ENCODE measurements at places on chromosomes 4 and X.

- DNase-seq, result no peak
These were observed 288.4 kb upstream of the NRK start for GRCh38 chrX:105533951-105534350.

DNA sequence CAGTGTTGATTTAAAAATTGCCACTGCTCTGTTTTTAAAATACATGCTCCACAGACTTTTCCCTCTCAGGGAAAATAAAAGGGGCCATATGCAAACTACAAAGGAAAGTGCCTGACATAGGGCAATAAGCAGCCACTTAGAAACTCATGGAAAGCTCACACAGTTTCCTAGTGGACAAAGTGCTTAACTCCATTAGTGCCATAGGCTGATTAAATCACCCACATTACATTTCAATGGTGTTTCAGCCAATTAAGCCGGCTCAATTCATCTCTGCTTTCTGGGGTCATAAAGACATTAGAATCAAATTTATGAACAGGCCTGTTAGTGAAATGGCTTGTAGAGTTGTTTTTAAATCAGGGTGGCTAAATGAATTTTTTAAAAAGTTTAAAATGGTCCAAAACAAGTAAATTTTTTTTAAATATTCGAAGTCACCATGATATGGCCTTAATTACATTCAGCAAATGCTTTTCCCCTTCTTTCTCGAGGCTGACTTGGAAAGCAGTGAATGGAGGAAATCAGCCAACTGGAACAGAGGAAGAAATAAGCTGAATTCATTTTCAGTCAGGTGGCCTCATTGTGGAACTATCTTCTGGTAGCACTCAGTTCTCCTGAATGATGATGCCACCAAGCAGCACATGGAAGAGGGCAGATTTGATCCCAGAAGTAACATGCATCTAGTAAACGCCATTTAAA is 2305.1 kb upstream of the AGA start:
- DNase-seq, result no peak

GRCh38 chr4:152232271-152232670 is 303.6 kb downstream of the FBXW7 start:
- DNase-seq, result no peak

DNA sequence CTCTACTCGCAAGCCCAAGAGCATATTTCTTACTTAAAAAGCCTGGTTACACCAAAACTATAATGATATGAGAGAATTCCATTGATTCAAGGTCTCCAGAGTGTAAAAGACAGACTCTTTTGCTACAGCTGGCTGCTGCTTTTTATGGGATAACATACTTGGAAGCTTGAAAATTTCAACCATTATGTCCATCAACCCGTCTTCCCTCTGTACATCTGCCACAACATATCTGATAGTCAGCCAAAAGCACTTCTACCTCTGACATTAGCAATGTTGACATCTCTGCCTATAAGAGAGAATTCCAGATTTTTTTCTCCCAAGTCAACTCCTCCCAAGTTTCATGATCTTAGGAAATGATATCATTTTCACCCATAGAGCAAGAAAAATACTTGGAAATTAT is 54.4 kb upstream of the IQCM start:
- DNase-seq, result no peak

DNA sequence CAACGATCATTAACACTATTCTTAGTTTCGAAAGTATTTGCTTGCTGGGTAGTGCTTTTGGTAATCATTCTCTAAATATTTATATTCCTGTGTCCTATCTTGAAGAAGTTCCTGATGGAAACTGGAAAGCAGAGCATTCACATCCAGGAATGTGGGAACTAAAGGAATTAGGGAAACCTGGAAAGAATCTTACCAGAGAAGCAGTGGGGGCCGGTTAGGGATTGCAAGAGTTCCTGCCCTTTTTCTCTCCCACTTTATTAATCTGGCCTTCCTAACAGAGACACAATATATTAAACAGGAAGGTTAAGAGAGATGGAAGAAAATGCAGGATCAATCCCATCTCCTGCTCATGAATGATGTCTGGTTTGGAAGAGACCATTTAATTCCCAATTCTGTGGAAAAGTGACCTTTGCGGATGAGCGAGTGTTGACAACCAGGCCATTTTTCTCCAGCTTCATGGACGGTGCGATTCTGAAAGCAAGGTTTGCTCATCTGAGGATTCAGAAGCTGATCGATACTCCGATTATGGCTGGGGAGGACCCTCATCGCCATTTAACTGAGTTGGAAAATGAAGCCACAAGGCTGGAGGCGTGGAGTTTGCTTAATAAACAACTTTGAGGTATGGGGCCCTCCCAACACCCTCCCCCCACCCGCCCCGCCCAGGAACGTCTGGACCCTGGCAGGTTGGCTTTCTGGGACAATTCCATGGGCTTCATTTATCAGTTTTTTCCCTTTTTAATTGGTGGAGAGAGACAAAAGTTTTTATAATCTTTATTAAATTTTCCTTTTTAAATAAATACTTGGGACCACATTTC is 52.3 kb downstream of the C4orf51 start:
- DNase-seq, result no peak

DNA sequence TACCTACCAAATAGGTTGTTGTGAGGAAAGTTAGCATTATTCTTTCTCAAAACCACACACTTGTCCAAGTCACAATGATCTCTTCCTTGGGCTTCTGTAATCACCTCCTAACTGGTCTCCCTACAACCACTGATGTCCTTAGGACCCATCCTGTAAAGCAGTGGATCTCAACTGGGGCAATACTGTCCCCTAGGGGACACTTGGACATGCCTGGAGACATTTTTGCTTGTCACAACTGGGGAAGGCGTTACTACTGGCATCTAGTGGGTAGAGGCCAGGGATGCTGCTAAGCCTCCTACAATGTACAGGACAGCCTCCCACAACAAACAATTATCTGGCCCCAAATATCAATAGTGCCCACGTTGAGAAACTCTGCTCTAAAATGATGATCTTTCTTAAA is 118.7 kb upstream of the AP1S2 start:
- no peak for DNase-seq

- DNase-seq, result no peak
These were observed 61.6 kb upstream of the STS start for GRCh38 chrX:7085879-7086278.

GRCh38 chrX:133448512-133449076 is 33.3 kb upstream of the GPC4 start:
- no peak for DNase-seq

DNA sequence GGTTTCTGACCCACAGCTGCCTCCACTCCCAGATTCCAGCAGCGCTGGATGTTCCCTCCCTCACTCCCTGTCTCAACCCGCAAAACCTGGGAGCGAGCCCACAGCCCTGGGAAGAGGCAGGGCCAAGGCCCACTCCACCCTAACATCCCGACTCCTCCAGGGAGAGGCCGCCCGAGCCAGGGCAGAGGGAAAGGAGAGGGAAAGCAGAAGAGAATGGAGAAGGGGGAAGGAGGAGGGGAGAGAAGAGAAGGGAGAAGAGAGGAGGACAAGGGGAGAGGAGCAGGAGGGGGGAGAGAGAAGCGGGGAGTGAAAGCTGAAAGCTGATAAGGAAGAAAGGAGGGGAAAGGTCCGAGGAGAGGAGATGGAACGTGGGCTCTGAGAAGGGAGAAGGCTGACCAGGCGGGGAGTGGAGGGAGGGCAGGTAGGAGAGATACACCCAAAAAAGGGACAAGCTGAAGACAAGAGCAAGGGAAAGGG is 120.2 kb upstream of the PJA1 start:
- DNase-seq, result no peak

- no peak for DNase-seq
These were observed 95.3 kb upstream of the CXCL13 start for GRCh38 chr4:77510367-77510766.

DNA sequence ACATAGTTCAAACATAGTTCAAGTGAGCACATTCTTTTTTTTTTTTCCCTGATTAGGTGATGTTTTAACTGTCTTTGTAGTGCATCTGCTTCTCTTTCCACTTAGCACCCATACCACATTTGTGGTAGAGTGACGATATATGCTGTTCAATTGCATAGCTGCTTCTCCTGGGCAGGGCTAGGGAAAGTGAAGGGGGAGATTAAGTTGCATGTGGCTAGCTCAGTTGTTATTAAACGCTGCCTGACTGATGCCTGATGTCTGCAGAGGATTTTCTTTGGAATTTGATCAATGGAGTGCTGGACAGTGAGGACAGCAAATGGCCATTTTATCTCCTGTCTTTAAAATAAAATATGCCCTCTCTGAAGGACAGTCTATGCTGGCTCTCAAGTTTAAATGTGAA is 63.7 kb downstream of the ANK2 start:
- no peak for DNase-seq

GRCh38 chrX:38287674-38288073 is 39.6 kb downstream of the RPGR start:
- DNase-seq, result no peak

- DNase-seq, result no peak
These were observed 54.8 kb downstream of the PAGE2 start for GRCh38 chrX:55143621-55144020.

DNA sequence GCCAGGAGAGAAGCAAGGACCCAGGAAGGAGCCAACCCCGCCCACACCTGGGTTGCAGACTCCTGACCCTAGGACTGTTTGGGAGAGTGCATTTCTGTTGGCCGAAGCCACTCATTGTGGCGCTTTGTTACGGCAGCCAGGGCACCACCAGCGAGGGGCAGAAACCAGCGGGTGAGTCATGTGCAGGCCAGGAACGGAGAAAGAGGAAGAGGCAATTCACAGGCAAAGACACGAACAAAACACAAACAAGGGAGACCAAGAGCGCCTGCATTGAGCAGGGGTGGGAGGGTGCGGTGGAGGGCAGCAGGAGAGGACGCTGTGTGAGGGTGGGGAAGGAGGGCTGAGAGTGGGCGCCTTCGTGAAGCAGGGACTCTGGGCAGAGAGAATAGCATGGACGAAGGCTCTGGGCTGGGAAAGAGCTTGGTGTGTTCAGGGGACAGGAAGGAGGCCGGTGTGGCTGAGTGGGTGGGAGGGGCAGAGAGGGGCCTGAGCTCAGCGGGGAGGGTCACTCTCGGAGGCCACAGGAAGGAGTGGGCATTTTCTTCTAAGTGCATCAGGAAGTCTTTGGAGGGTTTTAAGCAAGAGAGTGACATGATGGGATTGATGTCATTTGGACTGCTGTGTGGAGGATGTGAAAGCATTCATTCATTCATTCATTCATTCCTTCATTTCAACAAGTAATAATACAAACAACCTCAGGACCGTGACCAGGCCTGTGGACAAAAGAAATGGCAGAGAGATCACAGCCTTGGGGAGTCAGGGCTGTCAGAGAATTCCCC is 12.2 kb upstream of the WFS1 start:
- DNase-seq, result no peak

GRCh38 chrX:154728431-154729190 is 22.3 kb downstream of the GAB3 start:
- DNase-seq, result no peak

- DNase-seq, result no peak
These were observed 13.1 kb upstream of the FAM13A start for GRCh38 chr4:89070041-89070440.

- no peak for DNase-seq
These were observed 309.5 kb upstream of the CPXCR1 start for GRCh38 chrX:88437563-88437962.

- no peak for DNase-seq
These were observed 2024.0 kb downstream of the PCDH7 start for GRCh38 chr4:32744211-32744610.

DNA sequence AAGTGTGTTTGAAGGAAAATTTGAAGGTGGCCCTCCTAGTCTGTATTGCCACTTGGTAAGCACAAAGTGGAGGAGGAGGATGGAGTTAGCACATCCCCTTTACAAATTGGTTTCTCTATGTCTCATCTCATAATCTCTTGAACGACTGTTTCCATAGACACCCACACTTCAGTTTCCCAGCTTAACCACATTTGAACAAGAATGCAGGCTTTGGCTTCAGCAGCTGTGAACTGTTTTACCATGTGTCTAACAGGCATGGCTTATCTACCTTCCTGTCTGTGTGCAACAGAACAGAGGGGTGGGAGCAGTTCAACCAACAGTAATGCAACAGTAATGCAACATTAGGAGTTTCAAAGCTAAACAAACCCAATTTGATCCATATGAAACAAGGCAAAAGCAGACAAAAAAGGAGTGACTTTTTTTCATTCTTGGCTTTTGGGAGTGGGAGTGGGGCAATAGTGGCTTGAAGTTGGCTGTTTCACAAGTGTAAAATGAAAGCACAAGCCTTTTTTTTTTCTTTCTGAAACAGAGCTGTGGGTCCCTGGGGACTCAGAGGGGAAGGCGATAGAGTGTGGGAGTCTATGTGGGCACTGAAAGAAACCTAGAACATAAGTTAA is 108.0 kb downstream of the ITM2A start:
- DNase-seq, result peak; percentile 36

GRCh38 chr4:27861381-27861787 is 1000.7 kb downstream of the STIM2 start:
- DNase-seq, result no peak

DNA sequence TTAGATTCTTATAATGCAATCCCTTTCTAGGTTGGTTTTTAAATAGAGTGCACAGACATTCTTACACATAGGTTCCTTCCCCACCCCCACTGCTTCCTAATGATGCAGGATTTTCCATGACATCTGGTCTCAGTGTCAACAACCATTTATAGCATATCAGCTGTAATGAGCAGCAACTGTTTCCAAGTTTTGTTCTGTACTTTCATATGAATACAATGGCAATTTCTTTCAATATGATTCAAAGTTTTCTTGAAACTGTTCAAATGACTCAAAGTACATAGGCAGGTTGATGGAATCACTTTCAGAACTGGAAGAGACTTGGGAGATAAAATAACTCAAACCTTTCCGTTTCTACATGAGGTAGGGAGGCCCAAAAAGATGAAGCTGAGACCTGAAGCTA is 220.7 kb downstream of the CAMK2D start:
- DNase-seq, result peak; percentile 61

DNA sequence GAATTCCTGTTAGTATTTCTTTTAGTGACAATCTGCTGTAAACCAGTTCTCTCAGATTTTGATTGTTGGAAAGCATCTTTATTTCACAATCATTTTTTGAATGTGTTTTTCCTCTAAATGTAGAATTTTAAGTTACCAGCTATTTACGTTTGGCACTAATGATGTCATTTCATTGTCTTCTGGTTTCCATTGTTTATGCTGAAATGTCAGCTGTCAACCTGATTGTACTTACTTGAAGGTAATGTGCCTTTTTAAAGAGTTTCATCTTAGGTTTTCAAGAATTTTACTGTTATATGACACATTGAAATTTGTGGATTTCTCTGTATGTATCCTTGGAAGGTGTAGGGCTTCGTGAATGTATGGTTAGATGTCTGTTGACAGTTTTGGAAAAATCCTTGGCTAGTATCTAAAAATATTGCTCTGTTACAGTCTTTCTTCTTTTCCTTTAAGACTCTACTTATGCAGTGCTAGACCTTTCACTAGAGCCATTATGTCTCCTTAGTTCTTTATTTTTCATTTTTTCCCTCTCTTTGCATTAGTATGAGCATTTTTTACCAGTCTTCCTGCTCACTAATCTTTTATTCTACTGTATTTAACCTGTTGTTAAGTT is 30.4 kb downstream of the SMAD1 start:
- no peak for DNase-seq

GRCh38 chrX:153922932-153923857 is 2.9 kb downstream of the ARHGAP4 start:
- no peak for DNase-seq

Measured in activated naive CD4-positive, alpha-beta T cell treated with anti-CD3 and anti-CD28 coated beads, Interleukin-2, amount 50 U/mL, for 16 hours (primary cell).